ENCODE measurements at places on chromosomes 3 and 15.

DNA sequence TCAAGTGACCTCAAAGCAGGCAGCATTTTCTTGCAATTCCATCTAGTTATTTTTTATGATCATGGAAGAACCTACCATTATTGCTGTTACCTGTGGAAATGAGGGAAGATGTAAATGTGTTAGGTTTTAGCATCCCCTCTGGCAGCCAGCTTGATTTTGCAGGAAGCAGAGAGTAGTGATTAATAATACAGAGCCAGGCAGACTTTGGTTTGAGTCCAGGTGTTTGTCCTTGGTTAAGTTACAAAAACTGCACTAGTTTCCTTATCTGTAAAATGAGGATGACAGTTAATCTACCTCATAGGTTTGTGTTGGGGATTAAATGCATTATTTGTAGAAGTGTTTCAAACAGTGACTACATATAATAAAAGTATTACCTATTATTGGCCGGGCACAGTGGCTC lies 6.7 kb upstream of the ZNF621 start:
- no peak for DNase-seq

- no peak for DNase-seq
Measured at GRCh38 chr3:41163421-41163820, 35.9 kb upstream of the CTNNB1 start.

DNA sequence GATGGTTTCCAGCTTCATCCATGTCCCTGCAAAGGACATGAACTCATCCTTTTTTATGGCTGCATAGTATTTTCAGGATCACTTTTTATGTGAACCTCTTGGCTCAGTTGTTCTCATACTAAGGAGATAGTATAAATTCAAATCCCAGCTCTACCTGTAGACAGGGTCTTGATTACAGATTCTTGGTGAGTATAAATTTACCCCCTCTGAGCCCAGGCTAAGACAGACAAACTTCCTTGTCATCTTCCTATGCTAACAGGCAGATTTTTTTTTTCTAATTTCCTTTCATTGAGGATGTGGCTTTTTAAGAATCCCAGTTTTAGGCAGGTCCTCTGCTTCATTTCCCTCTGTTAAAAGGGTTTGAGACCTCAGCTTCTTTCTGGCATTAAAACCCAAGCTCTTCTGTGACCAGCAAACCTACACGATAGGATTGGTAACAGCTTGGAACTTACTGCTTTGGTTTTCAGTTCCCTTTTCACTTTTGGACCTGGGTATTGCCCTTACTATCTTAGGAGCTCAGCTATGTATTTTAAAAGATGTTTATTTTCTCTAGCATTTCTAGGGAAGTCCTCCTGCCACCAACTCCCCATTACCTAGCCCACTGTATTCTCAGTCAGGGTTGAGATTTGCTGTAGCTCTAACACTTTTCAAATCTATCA lies 72.5 kb downstream of the VPS8 start:
- no peak for DNase-seq

GRCh38 chr3:178244733-178245709 lies 291.2 kb upstream of the KCNMB2 start:
- no peak for DNase-seq

- no peak for DNase-seq
Measured at GRCh38 chr3:187183903-187184302, 13.4 kb upstream of the RTP1 start.

GRCh38 chr15:40766906-40767837 lies 2.6 kb upstream of the C15orf62 start:
- no peak for DNase-seq

DNA sequence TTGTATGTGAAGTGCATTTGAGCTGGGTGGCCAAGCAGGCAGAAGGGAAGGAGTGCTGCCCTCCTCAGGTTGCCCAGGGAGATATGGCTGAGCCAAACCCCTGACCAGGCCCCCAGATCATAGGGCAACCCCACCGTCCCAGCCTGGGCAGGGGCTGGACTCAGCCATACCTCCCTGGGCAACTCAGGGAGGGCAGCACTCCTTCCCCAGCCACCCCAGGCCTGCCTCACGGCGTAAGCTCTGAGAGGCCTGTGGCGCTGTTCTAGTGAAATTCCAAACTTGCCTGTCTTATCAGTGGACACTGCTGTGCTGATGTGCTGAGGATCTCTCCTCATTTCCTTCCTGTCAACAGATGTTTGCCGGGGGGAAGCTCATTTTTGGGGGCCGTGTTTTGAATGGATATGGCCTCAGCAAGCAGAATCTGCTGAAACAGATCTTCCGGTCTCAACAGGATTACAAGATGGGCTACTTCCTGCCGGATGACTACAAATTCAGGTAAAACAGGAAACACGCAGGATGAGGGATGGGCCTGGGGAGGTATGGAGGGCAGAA lies 57.6 kb upstream of the FGD5 start:
- DNase-seq, result no peak

DNA sequence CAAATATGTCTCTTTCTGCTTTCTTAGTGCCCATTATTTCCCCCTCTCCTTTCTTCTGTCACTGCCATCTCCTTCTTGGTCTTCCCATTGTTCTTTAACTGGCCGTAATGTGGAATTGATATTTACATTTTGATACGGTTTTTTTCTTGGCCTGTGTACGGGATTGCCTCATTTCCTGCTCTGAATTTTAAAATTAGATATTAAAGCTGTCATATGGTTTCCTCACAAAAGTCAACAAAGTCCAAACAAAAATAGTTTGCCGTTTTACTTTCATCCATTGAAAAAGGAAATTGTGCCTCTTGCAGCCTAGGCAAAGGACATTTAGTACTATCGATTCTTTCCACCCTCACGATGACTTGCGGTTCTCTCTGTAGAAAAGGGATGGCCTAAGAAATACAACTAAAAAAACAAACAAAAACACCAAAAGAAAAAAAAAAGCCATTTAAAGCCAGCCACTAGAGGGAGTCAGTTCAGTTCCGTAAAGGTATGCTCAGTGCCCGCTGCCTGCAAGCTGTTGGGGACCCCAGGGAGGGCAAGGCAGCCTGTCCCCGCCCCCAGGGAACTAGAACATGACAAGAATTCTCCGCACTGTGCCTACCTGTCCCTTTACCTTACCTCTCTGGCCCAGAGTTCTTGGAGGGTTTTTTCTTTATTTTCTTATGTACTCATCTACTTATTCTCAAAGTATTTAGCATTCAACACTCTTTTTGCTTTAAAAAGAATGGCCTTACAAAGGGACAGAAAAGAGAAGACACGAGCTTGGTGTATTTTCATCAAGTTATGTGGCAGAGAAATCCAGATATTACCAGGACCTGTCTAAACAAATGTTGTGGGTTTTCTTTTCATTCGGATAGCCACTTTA lies 30.0 kb upstream of the NR2E3 start:
- no peak for DNase-seq

DNA sequence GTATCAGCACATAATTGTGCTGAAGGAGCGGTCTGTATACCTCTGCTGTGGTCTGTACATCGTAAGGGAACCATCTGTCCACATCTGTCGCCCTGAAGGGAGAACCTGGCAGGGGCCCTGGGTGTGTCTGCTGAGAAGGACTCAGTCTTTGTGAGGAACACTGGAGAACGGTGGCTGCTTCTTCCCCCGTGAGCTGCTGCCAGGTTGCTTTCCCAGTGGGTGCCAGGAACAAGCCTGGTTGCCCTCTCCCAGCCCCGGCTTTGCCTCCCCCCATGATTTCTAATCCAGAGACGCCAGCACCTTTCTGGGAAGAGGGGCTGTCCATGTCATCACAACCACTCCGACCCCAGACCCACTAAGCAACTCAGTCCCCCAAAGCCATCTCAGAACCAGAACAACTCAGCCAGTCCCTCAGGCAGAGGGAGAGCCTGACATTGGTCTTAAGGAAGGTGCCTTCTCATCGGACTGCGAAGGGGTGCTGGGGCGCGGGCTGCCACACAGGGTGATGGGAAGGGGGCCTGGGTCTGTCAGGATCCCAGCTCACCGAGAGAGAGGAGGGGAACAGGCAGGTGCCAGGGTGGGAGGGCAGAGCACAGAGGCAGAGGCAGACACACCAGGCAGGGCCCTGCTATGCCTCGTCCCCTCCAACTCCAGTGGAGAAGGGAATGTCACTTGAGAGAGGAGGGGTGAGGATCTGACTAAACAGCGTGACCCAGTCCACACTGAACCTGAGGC lies 8.5 kb downstream of the TNK2 start:
- DNase-seq, result no peak

DNA sequence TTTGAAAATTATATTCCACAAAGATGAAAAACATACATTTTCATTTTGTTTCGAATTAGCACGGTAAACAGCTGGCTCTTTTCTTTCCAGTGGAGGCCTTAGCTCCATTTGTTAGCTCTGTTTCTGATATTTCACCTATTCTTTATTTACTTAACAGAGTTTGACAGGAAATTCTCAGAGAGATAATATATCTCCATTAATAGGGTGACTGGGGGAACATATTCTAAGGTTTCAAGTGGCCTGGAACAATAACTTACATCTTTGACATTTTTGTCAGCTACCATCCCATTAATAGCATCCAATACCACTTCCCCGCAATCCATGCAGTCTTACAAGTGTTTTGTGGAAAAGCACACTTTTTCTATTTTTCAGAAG lies 577.6 kb upstream of the MDFIC2 start:
- DNase-seq, result no peak

GRCh38 chr3:100105501-100105900 lies 8.8 kb downstream of the FILIP1L start:
- DNase-seq, result no peak
